Lower leg skin (tissue), 4 donors: ENCODE measurements at places on chromosomes 3 and 15. TPM values are rescaled to one million over a fixed set of nuclear protein-coding genes. Genes with fewer than 3 reads are reported as not detected.

DNA sequence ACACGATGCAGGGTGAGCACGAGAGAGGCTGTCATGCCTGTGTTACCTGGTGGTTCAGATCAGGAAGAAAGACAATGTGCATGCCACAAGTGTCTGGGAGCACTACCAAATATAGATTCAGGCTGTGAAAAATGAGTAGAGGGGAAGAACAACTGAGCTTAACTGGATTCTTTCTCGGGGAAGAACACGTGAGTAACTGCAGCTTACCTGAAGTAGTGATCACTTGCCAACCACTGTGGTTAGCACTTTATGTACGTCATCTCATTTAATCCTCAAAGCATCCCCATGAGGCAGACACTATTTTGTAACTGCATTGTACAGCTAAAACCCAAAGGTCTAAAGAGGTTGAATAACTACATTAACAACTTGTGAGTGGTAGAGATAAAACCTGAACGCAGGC is 746.2 kb downstream of the TUSC7 start:
- no peak for DNase-seq

- no peak for DNase-seq
These were observed 32.1 kb downstream of the FAM174B start for GRCh38 chr15:92623435-92623834.

GRCh38 chr3:43010638-43011037 is 31.5 kb downstream of the GASK1A start:
- no peak for DNase-seq

DNA sequence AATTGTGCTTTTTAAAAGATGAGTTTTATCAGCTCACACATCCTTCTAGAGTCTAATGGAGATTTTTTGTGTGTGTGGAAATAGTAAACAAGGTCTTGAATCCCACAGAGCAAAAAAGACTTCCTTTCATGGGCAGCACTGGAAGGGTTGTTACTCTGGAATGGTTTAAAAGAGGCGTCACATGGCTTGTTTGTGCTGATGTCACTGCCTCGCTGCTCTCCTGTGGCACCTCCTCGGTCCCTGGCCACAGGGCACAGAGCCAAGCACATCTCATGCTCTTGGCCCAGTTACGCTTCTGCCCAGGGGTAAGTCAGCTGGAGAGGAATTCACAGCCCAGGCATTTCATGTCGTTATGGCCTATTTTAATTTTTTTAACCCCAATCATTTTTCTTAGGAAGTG is 53.2 kb downstream of the PGPEP1L start:
- peak; percentile 43 for DNase-seq

- no peak for DNase-seq
These were observed 14.0 kb upstream of the SMAD3 start for GRCh38 chr15:67051088-67052045.

DNA sequence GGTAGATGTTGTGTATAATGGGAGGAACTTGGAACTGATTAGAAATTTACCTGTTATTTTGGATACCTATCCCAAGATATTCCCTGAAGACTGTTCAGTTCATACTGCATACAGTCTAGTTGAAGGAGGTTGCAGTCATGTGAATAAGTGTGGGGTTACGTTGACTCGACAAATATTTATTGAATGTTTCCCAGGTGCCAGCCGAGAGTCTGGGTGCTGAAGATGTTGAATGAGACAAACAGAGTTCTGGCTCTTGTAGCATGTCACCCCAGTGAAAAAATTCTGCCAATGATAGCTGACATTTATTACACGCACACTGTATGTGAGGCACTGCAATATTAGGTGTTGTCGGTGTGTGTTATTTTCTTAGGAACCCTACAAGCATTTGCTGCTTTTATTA is 176.0 kb downstream of the KCNMB2 start:
- DNase-seq = no peak

DNA sequence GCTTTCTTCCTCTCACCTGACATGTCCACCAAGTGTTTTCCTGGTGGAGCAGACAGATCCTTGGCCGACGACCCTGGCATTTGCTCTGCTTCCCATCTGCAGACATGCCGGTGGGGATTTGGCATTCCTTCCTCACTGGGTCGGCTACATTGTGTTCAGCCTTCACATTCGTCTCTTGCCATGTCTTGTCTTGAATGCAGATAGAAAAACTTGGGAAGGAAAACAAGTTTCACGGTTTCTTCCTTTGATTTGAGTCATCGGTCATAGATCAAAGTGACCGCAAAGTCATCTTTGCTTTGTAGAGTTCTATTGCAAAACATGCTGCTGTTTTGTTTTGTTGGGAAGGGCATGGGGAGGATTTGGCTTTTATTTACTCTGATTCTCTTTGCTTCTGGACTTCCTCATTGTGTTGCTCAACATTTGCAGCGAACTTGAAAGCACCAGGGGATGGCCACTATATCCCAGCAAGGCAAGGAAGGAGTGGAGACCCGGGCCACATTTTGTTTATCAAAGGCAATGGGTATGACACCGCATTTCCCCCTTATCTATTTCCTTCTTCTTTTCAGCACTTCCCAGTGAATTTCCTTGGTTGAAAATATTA is 321.3 kb downstream of the CACNA2D3 start:
- DNase-seq = peak; percentile 26

DNA sequence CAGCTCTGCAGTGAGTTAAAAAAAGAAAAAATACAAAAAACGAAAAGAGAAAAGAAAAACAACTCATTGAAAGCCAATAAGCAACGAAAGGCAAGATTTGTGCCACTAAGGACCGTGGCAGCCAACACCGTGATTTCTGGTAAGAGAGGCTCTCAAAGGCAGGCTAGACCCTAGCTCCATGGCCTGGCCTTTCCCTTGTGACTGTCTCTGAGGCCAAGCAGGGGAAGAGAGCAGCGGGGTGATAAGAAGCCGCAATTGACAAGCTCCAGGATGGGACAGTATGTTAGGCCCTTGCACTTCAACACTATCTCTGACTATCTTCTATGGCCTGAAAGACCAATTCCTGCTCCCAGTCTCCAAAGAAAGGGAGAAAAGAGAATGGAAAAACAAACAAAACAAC is 12.4 kb downstream of the APOD start:
- no peak for DNase-seq

DNA sequence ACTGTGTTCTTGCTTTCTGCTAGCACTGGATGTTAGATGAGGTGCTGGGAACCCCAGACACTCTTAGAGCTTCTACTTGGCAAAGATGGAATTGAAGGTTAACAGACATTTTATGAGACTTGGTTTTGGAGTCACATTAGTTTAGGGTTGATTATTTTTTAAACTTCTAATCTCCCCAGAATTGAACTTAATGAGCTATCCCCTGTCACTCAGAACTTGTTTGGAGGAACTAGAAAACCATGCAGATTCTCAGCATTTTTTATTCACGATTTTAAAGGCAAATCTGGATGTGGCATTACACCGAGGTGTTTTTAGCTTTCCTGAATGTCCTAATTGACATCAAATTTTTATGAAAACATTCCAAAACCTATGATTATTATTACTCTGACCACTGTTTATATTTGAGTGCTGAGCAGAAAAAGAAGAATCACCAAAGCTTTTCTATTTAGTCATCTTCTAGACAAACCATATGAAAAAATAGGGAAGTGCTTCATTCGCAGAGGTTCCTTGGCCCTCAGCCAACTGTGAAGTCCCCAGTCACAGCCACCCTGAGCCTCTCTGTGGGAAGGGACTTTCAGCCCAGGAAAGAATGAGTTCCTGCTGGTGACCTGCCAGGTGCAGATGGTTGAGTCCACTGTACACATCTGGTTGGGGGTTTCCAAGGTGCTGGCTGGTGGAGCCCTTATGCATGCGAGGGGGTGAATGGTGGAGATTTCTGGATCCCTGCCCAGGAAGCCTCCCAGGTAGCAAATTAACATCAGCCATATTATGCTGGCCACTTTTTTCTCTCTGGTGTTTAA is 196.0 kb upstream of the TOPAZ1 start:
- no peak for DNase-seq

DNA sequence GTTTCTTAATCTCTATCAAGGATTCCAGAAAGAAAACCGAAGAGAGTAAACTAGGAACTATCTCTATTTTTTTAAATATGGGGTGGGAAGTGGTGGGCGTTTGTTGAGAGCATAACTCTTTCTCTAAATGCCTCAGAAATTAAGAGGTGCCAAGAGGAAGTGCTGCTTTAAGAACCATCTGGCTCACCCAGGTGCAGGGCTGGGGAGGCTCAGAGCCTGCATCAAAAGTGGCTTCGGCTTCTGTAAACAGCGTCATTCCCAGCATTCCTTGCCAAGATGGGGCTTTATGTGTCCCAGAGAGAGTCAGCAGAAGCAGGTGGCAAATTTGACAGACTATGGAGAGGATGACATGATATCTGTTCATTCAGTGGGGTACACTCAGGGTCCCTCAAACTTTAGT is 123.3 kb upstream of the BFSP2 start:
- DNase-seq = no peak

DNA sequence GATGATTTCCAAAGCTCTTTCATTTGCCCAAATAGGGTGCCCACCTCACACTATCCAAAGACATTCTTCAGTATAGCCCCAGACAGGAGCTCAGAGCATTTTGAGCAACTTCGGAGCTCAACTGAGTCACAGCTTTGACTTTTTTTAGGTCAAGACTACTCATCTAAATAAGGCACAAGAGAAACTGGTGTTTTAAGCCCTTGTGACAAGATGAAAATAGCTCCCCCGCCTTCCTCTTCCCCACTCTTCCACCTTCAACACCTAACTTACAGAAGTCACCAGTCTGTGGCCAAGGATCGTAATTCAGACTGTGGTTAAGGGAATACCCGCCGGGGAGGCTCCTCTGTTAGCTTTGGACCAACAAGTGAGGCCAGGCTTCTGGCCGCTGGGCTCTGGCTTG is 60.4 kb upstream of the CA12 start:
- no peak for DNase-seq

DNA sequence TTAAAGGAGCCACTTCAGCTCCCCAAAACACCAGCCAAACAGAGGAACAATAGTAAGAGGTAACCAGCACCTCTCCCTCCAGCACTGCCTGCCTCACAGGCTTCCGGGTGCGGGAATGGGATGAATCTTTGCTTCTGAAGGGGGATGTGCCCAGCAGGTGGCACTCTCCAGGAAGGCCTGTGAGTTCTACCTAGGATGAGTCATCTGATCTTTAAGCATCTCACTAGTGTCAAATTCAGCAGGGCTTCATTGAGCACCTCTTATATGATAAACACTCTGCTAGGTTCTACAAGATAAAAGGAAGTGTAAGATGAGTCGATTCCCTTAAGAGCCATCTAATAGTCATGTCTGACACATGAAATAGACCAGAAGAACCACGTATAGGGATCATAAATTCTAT is 237.4 kb upstream of the UMPS start:
- no peak for DNase-seq

- no peak for DNase-seq
These were observed 3.8 kb downstream of the USP3 start for GRCh38 chr15:63507878-63508818.

GRCh38 chr15:25596644-25597562 is 158.1 kb upstream of the UBE3A start:
- DNase-seq = no peak

GRCh38 chr15:68485721-68486360 is 53.9 kb upstream of the ITGA11 start:
- DNase-seq = peak; percentile 80

DNA sequence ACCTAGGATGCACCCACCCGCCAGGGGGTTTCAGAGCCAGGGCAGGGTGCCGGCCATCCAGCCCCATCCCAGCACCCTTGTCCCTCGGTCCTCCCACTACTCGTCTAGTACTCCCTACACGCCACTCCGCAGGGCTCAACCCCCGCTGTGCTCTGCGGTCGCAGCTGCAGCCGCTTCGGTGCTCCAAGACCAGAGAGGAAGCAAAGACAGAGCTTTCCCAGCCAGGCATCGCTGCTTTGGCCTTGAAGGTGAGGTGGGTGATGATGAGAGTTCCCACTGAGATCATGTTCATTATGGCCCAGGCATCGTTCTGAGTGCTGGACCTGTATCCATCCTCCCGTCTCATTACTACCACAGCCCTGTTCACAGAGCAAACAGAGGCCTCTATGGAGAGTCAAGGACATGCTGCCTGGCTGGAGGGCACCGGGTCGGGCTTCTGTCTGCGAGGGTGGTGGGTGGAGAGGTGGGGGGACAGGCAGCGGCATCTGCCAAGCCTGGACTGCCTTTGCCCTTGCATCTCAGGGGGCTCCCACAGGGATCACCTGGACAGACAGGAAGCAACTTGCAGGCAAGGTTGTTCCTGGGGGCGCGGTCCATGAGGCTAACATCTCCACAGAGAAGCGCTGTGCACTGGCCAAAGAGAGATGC is 66.9 kb downstream of the KLF13 start:
- peak; percentile 88 for DNase-seq

KIF15 gene
- total RNA-seq = 2.1 TPM

EHD4 gene
- 19.6 TPM for total RNA-seq

CPN2 gene
- not detected for total RNA-seq

SHF gene
- 16.7 TPM for total RNA-seq

FBXO40 gene
- not detected for total RNA-seq

DYNLT2B gene
- 7.9 TPM for total RNA-seq

RBP2 gene
- not detected for total RNA-seq

GOLGA8J gene
- total RNA-seq = not detected

SUCNR1 gene
- total RNA-seq = 1.2 TPM
